Mammary epithelial cell (primary cell): ENCODE measurements at places on chromosomes 6 and 20. TPM values are rescaled to one million over a fixed set of nuclear protein-coding genes. Genes with fewer than 3 reads are reported as not detected.

DNA sequence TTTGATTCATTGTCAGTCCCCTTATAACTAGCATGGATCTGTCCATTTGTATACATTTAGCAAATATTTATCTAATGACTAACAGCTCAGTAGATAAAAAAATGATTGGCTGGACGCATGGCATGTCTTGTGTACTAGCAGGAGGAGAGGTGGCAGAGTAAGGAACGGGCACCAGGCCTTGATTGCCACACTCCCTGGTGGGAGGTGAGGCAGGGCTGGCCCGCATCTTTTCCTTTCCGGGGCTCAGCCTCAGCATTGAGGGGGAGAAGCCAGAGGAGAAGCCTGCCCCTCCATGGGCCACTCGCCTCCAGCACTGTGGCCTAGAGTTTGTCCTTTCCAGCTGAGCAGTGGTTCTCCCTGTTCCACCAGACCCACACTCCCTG, 84.9 kb upstream of the TMEM181 start:
- DNase-seq, result no peak

DNA sequence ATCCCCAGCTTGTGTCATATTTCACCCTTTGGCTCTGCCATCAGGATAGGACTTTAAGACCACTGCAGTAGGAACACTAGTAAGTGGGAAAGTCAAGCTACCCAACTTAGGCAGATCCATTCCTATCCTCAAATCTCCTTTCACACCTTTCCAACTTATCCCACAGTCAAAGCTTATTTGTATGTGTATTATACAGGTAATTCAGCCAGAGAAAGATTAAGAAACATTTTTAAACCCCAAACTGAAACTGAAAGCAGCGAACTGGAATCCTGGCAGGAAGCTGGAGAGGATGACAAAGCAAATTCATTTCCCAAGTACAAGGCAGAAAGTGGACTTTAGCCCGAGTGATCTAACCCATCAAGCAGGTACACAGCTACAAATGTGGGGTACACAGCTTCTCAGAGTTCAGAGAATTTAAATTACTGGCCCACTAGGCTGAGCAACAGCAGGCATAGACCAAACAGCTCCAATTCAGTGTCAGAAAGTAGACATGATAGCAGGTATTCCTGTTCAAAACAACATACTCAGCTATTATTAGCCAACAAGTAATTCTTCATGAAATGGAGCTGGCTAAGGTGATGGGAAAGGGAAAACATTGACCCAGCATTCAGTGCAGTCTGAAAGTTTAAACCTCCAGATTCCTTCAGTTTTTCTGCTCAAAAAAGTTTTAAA, 39.1 kb downstream of the ILRUN start:
- peak; percentile 73 for DNase-seq

DNA sequence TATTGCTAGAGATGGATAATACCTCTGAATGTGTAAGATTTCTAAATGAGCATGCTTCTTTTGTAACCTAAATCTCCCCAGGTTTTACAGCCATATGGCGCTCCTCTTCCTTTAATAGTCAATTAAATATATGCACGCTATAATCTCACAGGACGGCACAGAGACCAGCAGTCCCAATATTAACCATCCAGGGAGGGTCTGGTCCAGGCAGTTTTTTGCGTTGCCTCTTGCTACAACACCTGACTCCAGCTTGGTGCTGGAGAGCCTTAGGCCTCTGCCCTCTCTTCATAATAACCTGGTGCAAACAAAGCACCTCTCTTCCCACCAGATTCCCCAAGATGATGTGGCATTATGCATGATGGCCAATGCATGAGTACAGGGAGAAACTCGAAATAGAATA, 183.4 kb downstream of the LY86 start:
- DNase-seq, result no peak

The TRPC4AP gene
- total RNA-seq, result 52.4 and 63.8 TPM in 2 replicates
